Spinal cord (tissue), 10 donors: ENCODE measurements at places on chromosomes 1 and 21. TPM values are rescaled to one million over a fixed set of nuclear protein-coding genes. Genes with fewer than 3 reads are reported as not detected.
A peak's percentile ranks its signal among the peaks of the same experiment; 100 is the strongest.

DNA sequence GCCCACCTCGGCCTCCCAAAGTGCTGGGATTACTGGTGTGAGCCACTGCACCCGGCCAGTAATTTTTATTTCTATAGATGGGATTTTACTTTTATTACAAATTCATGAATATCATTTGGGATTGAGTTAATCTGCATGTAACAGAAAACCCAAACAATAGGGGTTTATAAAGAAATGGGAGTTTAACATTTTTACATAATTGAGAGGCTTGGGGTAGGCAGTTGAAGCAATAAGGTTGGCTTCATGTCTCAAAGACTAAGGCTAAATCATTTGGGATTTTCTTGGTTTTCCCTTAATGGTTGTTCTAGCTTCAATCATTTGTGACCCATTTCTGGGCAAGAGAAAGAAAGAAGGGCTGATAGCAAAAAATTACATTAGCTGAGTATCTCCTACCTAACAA is 118.7 kb upstream of the FOXD3 start:
- no peak for DNase-seq

DNA sequence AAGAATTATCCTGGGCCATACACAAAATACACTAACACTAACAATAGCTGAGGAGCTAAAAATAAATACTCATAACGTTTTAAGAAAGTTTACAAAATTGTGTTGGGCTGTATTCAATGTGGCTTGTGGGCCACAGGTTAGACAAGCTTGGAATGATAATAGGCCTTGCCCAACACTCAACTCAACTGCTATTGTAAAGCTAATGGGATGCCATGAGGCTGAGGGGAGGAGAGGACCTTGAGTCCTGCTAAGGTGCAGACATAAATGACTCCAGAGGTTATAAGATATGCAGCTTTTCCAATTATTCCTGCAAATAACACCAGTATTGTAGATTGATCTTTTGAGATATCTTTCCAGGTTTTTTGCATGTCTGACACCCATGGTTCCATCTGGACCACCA is 97.0 kb downstream of the FCRL5 start:
- no peak for DNase-seq

DNA sequence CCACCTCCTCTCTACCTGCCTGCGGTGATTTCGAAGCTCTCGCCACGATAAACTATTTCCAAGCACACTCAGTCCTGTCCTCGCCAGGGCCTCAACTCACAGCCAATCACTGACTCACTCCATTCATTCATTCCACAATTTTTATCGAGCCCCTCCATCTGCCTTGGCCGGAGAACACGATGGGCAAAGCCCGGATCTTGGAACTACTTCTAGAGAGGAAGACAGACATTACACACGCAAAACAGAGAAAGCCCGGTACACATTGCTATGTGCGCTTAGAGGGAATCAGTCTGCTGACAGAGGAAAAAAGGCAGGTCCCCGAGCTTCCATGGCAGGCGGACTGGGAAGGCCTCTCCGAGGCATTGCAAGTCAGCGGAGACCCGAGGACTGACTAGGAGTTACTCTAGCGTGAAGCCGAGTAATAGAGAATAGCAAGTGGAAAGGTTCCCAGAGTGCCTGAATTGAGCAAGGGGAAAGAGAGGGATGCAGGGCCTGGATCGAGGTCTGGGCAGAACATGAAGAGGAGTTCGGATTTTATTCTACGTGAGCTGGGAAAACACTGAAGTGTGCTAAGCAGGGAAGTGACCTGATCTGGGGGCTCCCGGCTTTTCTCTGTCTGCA is 54.2 kb upstream of the DNAJC6 start:
- peak; percentile 47 for DNase-seq

RAB42 gene
- 9.2 TPM for total RNA-seq

DNA sequence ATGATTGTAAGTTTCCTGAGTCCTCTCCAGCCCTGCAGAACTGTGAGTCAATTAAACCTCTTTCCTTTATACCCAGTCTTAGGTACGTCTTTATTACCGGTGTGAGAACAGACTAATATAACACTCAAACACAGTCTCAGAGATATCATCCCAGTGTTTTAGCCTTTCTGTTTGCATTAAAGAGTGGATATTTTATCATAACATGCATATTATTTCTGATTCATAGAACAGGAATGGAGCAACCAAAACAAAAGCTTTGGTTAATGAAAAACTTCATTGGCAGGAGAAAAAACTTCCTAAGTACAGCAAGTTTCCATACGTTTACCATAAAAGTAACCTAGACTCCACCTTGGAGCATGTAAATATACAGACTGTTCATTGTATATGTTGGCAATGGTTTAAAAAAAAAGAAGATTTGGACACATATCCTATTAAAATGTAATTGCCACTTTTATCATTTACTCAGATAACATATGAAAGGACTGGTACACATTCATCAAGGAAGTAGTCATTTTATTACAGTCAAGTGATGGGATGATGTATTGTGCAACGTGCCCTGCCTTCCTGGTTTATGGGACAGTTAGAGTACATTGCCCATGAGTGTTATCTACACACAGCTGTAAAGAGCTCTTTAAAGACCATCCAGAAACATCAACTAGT is 144.8 kb downstream of the ETS2 start:
- no peak for DNase-seq

DNA sequence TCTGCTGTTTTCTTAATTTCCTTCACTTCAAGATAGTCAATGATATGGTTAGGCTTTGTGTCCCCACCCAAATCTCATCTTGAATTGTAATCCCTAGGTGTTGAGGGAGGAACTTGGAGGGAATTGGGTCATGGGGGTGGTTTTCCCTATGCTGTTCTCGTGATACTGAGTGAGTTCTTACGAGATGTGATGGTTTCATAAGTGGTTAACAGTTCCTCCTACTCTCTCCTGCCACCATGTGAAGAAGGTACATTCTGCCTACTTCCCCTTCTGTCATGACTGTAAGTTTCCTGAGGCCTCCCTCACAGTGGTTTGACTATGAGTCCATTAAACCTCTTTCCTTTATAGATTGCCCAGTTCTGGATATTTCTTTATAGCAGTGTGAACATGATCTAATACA is 74.0 kb upstream of the SAMSN1 start:
- DNase-seq: no peak

- no peak for DNase-seq
These were observed 9.2 kb downstream of the MAP7D1 start for GRCh38 chr1:36165145-36165544.

FABP3 gene
- total RNA-seq: 82.1 TPM

DNA sequence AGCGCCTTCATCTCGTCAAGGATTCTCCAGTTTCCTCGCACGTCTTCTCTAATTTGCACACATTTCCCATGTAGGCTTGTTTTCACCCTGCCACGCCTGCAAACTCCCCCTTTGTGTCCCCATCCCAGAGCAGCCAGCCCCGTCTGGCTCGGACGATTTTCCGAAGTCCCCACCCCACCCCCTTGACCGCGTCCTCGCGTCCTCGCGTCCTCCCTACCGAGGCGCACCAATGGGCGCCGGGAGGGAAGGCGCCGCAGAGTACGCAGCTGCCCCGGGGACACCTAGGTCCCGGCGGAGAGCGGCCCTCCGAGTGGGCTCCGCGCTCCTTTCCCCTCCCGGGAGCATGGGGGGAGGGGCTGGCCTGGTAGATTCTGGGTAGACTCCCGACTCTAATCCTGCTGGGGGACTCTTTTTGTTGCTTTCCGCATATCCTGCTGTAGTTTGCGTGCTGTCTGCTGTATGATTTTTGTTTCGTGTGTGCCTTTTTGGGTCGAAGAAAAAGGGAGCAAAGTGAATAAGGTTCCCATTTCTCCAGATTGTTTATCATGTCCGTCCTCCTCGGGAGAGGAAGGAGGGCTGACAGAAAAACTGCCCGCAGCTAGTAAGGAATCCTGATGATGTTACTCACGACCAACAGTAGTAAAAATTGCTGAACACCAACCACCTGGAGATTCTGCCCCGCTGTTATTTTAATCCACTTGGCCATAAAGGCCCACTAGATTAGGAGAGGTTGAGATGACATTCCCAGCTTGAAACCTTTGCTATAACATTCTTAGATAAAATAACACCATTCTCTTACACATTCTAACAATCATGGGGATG is 1.5 kb downstream of the CACHD1 start:
- no peak for DNase-seq

DNA sequence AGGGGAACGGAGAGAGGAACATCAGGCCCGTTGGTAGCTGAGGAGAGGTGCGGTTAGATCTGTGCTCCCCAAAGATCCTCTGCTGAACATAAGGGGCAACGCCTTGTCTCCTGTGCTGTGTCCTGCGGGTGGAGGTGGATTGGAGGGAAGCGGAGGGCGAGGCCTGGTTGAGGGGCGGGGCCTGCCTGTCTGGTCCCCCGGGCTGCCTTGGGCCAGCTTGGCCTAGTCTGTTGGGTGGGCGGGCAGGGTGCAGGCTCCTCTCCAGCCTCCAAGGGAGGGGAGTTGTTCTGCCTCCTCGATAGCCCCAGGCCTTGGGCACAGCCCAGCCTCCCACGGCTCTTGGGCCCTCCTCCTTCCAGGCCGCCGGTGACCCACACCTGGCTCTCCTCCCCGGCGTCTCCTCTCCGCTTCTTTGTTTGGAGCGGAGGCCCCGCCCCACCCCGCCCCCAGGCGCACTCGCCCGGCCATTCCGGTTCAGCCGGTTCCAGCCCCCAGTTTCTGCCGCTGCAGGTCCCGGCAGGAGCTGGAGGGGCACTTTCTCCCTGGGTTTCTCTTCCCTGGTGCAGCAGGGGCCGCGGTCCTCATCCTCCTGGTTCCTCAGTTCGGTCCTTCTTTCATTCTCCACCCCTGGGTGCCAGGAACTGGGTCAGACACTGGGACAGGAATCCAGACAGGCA is 19.4 kb downstream of the PTPRF start:
- DNase-seq: no peak

DNA sequence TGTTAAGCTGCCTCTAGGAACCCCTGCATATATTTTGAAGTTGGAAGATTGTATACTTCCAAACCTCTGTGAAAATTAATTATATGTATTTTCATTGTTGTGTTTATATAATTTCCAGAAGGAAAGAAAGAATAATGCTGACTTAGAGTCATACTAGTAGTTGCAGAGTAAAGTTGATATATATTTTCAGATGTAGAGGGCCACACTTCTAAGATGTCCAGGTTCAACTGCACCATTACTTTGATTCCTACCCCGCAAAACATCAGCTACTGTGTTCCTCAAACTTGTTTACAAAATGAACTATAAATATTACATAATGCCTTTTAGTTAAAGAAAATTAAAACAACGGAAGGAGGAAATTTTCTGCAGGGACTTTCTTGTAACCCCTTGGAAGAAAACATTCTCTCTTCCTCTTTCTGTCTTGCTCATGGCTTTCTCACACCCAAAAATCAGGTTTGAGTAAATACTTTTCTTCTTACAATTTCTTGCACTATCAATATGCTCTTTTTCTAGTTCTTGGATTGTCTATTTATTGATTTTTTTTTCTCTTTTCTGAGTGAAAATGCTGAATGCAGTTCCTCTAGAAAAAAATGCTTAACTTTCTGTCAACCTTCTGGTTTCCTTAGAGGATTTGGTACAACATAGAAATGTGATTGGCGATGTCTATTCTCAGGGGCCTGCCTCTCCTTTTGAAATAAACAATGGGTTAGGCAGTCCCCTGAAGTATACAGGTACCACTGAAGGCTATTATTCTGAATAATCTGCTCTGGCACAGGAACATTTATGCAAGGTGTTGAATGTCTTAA is 867.8 kb downstream of the TTLL7 start:
- no peak for DNase-seq

- DNase-seq: no peak
These were observed 159.2 kb downstream of the PIGK start for GRCh38 chr1:77060000-77060399.

- DNase-seq: no peak
These were observed 35.8 kb downstream of the CELF3 start for GRCh38 chr1:151680826-151681225.

DNA sequence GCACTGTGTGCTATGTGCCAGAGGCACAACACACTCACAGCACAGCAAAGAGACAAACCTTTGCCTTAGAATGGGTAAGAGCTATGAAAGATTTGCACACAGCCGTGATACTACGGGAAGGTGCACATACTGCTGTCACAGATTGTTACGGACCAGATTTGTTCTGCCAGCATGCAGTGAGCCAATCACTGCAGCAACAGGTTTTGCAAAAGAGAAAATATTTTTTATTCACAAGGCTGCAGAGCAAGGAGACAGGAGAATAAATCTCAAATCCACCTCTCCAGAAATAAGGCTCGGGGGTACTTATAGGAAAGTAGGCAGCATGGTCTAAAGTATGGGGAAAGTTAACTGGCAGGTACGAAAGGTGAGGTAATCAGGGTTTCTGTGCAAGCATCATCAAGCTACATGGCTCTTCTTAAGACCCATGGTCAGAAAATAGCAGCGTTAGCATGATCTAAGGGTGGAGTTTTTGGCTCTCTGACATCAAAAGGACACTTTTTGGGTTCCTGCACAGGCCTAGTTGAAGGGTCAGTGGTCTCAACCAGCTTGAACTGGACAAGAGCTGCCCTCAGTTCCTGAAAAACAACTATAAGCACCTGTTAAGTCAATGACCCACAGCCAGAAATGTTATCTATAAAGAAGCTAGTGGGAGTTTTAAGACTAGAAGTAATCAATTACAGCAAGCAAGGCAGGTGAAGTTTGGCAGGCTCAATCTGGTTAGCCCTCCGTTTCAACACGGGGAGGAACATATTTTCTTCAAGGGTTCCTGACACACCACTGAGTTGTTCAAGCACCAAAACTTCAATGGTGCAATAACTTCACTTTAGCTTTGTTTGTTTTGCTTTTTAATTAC is 186.0 kb downstream of the SLC35F3 start:
- DNase-seq: no peak

DCST1 gene
- not detected for total RNA-seq

- DNase-seq: peak; percentile 93
These were observed 120.4 kb upstream of the GREM2 start for GRCh38 chr1:240732390-240732789.

GRCh38 chr1:178607718-178608408 is 95.0 kb downstream of the TEX35 start:
- DNase-seq: no peak

DNA sequence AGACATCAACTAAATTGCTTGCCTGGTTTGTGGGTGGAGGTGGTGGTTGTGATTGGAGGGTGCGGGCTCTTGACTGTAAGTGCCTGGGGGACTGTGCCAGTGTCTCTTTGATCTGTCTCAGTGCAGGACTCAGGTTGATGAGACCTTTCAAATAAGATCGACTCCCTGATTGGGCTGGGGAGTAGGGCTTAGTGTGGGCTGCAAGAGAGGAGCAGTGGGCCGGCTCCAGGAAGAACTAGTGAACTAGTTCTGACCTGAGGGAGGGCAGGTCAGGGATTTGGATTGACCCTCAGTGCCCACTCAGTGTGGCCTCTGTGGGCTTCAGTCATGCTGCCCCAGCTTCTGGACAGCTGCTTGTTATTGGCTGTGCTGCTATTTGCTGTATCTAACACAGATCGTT is 130.6 kb upstream of the CACNA1E start:
- DNase-seq: no peak

GRCh38 chr1:14598007-14598497 is 433 bp upstream of the KAZN start:
- DNase-seq: peak; percentile 73

GRCh38 chr1:226239421-226239820 is 16.0 kb downstream of the MIXL1 start:
- DNase-seq: no peak

INKA2 gene
- total RNA-seq: 6.0 TPM

LRRIQ3 gene
- 1.7 TPM for total RNA-seq

AGT gene
- 155 TPM for total RNA-seq

NMNAT2 gene
- 35.3 TPM for total RNA-seq
